G401 (cell line): ENCODE measurements at places on chromosomes 2 and 18. TPM values are rescaled to one million over a fixed set of nuclear protein-coding genes. Genes with fewer than 3 reads are reported as not detected.

The OSR1 gene
- total RNA-seq, result 0.07 TPM in 1 of 2 replicates, not detected in the other

The ST8SIA5 gene
- not detected in 2 replicates for total RNA-seq

The PJVK gene
- 0.98 and 3.4 TPM in 2 replicates for total RNA-seq

The IL1RN gene
- not detected in 2 replicates for total RNA-seq

The LYPD1 gene
- total RNA-seq, result not detected in 2 replicates

The IL37 gene
- not detected in 2 replicates for total RNA-seq

The MAP2 gene
- not detected in 2 replicates for total RNA-seq
